ENCODE measurements at places on chromosomes 13 and 19. TPM values are rescaled to one million over a fixed set of nuclear protein-coding genes. Genes with fewer than 3 reads are reported as not detected.
A peak's percentile ranks its signal among the peaks of the same experiment; 100 is the strongest.

The RHPN2 gene
- 16.5 TPM for polyA plus RNA-seq

The GRK1 gene
- 0.11 TPM for polyA plus RNA-seq

The SYNGR4 gene
- polyA plus RNA-seq = 0.88 TPM

The NLRP5 gene
- polyA plus RNA-seq = not detected

The GJA3 gene
- 11.5 TPM for polyA plus RNA-seq

The HDGFL2 gene
- 106 TPM for polyA plus RNA-seq

The FOSB gene
- polyA plus RNA-seq = 9.8 TPM

The LYPD5 gene
- 0.55 TPM for polyA plus RNA-seq

The CCDC70 gene
- 0.14 TPM for polyA plus RNA-seq

The B3GLCT gene
- 16.8 TPM for polyA plus RNA-seq

The ZNF682 gene
- 11.8 TPM for polyA plus RNA-seq

The GJB6 gene
- polyA plus RNA-seq = 3.5 TPM

DNA sequence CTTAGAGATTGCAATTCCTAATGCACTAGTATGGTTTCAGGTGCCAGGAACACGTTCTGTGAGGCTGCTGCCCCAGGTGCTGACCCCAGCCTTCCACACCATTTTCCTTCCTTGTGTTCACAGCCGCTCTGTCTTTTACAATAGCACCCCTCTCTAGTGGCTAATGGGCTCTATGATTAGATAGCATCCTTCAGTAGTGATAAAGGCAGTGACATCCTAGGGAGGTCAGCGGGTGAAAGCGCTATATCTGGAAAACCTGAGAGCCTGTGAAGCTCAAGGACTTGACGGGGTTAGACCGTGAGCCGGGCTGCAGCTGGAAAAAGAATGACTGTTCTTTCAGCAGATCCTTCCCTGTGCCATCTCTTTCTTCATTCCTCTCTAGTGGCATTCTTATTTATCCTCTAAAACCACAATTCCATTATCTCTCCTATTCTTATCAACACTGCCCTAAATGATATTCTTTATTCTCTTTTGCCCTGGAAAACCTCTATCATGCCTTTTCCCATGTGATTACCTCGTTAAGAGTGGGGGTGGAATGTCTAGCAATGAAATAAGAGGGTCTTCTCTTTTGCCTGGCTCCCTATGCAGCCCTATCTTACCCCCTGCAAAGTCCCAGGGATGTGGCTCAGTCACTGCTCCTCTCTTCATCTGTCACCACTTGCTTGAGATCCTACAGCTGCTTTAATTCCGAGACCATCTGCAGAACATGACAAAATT, 21.8 kb downstream of the ALOX5AP start:
- DNase-seq = no peak

DNA sequence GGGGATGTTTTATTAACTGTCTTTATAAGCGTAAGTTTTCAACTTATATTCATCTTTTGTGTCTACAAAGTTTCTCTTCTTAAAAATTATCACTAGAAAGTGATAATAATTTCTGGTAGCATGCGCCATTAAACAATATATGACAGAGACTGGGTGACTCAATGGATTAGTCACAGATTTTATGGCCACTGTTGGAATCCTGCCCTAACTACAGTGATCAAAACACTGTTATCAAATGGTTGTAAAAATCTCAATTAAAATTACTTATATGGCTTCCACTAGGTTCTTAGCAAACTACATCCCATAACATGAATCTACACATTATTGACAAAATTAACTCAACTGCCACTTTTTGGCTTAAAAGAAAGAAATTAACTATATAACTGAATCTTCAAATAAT, 350.0 kb downstream of the DACH1 start:
- DNase-seq = no peak

- no peak for DNase-seq
Measured at GRCh38 chr13:111503905-111504695, 183.7 kb downstream of the TEX29 start.

GRCh38 chr13:100954430-100955305, 280.1 kb upstream of the TMTC4 start:
- no peak for DNase-seq

- DNase-seq = no peak
Measured at GRCh38 chr13:50209631-50210030, 194.4 kb downstream of the KCNRG start.

DNA sequence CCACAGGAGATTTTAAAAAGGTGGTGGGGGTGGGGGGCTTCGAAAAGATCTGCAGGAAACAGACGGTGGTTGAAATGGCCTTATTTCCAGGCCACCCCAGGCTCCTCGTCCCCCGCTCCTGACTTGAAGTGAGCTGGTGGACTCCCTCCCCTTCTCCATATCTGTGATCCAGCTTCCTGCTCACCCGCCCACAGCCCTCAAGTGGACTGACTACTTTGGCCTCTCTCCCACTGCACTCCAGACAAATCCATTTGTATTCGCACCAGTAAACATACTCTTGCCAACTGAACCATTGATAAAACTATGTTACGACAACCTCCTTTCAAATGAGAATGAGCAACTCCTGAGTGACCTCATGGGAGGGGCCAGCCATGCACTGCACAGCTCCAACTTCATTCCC, 259.5 kb downstream of the COL4A1 start:
- peak; percentile 60 for DNase-seq

- no peak for DNase-seq
Measured at GRCh38 chr13:41006978-41007743, 12.0 kb downstream of the ELF1 start.

DNA sequence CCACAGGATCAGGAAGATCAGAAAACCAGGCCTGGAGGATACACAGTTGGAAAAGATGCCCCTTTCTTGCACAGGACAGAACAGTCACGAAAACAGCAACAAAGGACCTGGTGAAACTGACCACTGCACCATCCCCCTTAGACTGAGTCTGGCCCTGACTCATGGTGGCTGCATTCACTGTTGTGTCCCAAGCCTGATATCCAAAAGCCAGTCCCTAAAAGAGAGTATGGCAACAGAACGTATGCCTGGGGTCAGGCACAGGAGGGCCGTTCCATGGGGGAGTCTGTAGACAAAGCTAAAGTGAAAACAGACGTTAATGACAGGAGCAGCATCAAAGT, 301.1 kb upstream of the NBEA start:
- no peak for DNase-seq

DNA sequence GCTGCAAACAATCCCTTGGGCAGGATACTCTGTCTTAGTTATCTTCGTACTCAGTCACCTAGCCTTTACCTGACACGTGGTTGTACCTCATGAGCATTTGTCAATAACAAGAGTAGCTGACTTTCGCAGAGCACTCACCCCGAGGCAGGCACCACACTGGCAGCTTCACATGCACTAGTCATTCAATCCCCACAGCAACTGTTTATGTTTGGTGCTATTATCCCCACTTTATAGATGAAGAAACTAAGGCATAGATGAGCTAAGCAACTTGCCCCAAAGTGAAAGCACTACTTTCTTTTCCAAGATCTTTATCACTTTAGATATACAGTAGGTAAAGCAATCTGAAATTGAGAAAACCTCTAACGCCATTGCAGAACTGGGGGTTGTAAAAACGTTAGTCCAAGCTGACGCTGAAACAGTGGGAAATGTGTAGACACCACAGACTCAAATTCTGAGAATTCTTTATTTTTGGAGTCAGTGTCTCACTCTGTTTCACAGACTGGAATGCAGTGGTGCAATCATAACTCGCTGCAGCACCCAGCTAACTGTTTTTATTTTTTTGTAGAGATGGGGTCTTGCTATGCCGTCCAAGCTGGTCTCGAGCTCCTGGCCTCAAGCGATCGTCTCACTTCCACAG, 446.0 kb downstream of the FOXO1 start:
- no peak for DNase-seq

- DNase-seq = no peak
Measured at GRCh38 chr13:75764251-75764925, 128.3 kb downstream of the LMO7 start.

DNA sequence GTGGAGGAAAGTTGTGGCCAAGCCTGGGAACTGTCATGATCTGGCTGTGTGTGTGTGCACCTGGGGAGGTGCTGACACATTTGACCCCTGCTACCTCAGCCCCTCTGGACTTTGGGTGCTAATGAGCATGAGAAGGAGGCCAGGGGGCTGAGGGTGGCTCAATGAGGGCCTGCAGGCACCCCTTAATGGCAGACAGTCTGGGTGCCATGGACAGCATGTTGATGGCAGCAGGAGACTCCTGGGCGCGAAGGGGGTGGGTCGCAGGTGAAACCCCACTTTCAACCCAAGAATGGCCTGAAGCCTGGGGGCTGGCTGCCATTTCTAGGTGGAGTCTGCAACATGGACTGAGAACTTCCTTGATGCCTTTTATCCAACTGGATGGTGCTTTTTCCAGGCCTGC, 216.4 kb upstream of the TRPC4 start:
- DNase-seq = no peak

DNA sequence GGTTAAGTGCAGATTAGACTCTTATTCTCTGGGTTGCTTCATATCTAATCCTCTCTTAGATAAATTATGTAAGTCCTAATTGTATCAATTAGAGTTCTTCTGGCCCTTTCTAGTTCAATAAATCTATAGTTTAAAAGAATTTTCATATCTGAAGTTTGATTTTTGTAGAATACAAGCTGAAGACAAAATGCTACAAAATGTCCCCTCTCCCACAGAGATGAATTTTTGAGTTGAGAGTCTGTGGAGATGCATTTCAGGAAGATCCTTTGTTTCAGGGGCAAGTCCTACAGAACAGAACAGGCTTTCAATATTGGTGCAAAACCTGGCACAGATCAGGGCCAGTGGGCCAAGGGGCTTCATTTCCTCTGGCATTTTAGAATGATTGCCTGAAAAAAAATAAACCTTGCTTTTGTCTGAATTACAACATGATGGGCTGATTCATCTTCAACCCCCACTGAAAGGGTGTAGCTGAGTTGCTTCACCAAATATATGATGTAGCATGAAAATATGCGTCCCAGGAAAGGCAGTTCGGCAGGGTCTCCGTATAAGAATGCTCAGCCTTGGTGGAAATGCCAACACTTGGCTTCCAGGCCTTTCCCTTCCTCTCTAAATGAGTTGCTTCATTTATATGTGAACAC, 6.4 kb upstream of the IPO5 start:
- DNase-seq = no peak

DNA sequence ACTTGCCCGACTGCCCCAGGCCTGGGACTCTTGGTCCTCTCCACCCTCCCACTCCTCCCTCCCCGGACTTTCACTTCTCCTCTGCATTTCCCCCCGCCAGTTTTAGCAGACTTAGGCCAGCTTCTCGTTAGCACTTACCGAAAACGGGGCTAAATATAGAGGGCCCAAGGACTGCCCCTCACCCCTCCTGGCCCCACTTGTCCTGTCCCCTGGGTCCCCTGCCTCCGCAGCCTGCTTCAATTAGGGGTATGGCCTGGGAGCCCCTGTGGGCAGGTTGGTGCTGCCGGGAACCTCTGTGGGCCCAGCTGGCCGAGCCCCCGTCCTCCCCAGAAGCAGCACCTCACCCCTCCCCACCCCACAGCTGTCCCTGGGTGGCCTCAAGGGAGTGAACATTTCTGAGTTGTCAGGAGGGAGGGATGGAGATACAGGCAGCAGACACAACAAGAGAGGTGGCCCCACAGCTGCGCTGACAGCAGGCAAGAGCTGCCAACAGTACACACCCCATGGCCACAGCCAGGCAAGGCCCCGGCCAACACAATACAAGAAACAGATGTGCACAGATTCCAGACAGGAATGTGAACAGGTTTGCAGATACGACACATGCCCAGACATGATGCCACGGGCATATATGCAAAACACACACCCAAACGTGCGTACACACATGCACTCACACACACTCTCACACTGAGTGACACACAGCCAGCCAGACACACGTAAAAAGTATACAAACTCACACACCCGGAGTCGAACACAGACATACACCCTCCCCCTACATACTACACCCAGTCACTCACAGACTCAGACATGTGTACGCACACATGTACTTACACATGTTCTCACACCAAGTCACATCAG, 2.6 kb downstream of the POU2F2 start:
- no peak for DNase-seq

- no peak for DNase-seq
Measured at GRCh38 chr13:44506719-44507118, 69.4 kb downstream of the TSC22D1 start.

- no peak for DNase-seq
Measured at GRCh38 chr13:50459046-50459445, 384.4 kb downstream of the DLEU7 start.

DNA sequence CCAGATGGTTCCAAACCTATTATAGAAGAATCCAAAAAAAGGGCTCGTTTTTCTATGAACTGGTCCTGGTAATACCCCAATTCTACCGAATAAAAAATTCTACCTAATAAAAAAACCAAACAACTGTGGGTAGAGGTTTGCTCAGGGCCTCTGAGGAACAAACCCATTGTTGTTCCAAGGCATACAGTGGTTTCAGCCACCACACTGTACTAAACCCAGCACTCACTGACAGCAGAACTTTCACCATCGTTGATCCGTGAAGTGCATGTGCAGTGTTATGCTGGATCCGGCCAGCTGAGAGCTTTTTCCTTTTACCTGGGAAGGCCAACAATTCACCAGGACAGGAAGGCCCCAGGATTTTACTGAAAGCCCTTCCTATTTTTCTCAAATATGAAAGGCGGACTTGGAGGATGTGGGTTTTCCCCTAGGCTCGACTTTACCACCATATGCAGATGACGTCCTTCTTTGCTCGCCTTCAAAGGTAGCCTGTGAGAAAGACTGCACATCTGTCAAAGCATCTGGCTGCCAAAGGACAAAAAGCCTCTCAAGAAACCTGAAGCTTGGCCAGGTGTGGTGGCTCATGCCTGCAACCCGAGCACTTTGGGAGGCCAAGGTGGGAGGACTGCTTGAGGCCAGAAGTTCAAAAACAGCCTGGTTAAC, 7.2 kb upstream of the PABPC3 start:
- DNase-seq = no peak

DNA sequence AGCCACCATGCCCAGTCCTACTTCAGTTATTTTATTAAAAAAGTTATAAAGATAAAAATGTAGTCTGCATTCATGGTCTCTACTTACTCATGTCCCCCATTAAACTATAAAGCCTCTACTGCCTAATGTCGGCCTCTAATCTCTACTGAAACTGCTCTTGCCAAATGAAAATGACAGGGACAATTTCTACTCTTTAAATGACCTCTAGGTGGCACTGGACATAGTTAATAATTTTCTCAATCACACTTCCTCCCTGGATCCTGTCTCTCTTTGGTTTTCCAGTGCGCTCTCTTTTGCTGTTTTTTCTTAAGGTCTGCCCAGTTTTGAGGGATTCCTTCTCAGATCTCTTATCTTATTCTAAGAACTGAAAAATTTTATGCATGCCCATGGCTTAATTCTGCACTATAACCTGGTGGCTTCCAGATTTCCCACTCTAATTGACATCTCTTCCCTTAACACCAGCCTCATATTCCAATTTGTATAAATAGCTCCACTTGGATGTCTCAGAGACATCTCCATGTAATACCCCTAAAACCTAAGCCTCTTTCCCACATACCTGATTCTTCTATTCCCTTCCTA, 54.3 kb downstream of the MTMR6 start:
- DNase-seq = peak; percentile 24

GRCh38 chr19:11378319-11379189, 4.1 kb downstream of the SWSAP1 start:
- DNase-seq = no peak

- no peak for DNase-seq
Measured at GRCh38 chr13:73983109-73983508, 151.1 kb downstream of the KLF12 start.

GRCh38 chr19:38696729-38697055, 47.6 kb downstream of the CAPN12 start:
- DNase-seq = no peak
